ENCODE measurements at places on chromosomes 16 and 17.

GRCh38 chr17:9001559-9001958 lies 19.8 kb upstream of the NTN1 start:
- no peak for DNase-seq

GRCh38 chr16:57589374-57589773 lies 39.1 kb upstream of the ADGRG1 start:
- no peak for DNase-seq

DNA sequence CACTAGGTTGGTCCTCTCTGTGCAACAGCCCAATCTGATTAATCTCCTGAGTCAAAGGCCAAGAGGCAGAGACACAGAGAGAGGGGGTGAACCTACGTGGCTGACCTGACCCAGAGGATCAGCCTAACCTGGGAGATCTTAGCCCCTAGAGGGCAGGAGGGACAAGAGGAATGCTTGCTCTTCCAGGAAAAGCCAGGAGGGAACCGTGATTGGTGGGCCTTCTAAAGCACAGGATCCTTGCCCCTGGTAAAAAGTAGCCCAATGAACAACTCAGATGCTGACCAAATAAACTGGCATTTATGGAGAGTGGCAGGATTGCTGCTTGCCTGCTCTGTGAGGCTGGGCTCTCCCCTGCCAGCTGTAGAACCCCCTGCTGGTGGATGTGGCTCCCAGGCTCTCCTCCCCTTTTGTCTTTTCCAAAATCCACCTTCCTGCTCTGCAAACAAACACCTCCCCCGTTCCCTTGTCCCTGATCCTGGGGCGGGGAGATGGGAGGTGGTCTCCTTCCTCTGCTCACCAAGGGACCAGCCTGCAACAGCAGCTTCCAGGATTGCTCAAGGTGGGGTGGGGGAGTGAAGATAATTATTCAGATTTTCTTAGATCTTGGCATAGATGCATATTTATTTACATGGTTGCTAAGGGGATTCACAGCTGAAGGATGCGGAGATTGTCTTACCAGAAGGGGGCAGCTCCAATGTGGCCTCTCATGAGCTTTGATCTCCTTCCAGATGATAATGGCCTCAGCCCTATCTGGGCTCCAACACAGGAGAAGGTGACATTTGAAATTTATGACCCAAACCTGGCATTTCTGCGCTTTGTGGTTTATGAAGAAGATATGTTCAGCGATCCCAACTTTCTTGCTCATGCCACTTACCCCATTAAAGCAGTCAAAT lies 71.9 kb downstream of the SDR42E1 start:
- no peak for DNase-seq

GRCh38 chr17:57562184-57562698 lies 182.9 kb downstream of the CCDC182 start:
- DNase-seq: no peak

GRCh38 chr16:75460446-75460845 lies 4.0 kb downstream of the TMEM170A start:
- DNase-seq: no peak

GRCh38 chr17:56540836-56541235 lies 52.7 kb upstream of the NOG start:
- DNase-seq: no peak

DNA sequence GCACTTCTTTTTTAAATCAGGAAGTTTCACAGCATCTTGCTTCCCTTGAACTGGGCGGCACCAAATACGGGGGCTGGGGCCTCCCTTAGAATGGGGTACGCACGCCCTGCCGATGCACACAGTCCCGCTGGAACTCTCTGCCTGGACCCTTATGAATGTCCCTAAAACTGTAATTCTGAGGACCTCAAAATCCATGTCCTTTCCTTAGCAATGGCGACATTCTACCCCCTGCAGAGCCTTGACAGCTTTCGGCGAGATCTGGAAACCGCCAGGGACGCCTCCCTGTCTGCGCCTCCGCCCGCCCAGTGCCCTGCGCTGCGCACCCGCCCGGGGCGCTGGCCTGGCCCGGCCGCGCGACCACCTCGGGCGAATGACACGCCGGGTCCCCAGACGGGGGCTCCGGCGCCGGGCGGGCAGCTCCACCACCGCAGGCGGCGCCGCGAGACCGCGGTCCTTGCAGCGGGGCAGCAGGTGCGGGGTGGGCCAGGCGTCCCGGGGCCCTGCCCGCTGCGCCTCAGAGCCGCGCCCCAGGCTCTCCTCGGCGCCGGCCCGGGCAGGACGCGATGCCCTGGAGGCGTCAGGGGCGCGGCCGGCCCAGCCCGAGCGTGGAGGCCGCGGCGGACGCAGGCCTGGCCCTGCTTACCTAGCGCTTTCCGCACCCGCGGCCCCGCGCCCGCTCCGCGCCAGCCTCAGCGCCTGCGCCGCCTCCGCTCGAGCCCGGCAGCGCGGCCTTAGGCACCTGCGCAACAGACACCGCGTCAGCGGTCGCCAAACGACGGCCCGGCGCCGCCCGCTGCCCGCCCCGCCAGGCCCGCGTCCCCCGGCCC lies 548 bp downstream of the HAGH start:
- peak; percentile 77 for DNase-seq

DNA sequence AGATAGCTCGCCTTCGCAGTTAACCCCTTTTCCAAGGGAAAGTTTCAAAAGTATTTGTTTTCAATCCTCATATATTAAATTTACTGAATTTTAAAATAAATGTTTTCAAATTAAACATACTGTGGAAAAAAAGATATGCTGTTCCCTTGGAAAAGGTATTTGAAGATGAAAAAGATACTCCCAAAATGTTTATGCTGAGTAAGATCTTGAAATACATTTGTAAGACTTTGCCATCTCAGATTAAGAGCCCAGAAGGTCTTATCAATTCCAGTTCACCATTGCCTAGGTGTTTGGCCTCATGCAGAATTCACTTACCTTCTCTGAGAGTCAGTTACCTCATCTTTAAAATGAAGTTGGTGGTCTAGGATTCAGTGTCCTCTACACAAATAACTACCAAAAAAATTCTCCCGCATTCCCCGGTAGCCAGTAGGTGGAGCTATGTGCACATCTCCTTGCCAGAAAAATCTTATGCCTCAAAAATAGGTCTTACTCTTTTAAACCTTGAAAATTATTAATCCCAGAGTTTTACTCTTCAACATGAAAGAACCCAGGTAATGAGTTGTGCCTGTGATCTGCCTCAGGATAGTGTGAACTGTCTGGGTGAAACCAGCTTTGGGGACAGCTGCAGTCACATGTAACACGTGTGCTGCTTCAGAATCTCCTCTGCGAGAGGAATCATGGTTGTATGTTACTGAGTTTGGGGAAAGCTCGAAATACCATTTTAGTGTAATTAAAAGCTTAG lies 178.3 kb downstream of the MRTFB start:
- peak; percentile 40 for DNase-seq

GRCh38 chr16:24526701-24527495 lies 12.5 kb upstream of the RBBP6 start:
- no peak for DNase-seq

- peak; percentile 80 for DNase-seq
These were observed 3.3 kb upstream of the HOXB8 start for GRCh38 chr17:48618256-48618896.

DNA sequence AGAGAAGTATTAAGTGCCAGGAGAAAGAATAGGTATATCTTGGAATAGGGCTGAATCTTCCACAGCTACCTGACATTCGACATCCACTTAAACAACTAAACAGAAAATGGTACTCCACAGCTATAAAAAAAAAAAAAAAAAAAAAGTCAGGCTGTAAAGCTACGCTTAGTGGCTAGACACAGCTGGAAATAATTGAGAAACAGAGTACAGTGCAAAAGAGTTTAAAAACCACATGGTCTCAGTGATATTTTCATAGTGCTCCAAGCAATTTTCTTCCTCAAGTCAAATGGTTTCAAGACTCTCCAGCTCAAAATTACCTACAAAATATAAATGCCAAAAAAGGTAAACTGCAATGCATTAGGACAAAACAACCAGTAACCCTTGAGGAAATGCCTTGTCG lies 607.1 kb downstream of the KCNJ2 start:
- DNase-seq: no peak

DNA sequence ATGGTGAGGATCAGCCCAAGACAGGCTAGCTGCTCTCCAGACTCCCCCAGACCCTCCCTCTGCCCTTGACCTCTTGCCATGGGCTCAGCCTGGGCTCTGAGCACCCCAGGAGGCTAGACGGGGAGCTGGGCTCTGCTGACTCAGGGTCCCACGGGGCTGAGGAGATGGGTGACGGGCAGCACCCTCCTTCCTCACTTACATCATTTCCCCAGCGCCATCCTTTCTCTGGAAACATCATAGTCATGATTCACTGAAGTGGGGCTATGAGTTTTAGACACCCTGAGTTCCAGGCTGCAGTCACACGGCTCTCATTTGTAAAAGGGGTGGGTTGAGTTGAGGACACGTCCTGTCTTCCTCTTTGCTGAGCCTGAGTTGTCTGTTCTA lies 3.0 kb upstream of the ITGAX start:
- DNase-seq: no peak

GRCh38 chr17:39069114-39069756 lies 82.2 kb downstream of the PLXDC1 start:
- no peak for DNase-seq

DNA sequence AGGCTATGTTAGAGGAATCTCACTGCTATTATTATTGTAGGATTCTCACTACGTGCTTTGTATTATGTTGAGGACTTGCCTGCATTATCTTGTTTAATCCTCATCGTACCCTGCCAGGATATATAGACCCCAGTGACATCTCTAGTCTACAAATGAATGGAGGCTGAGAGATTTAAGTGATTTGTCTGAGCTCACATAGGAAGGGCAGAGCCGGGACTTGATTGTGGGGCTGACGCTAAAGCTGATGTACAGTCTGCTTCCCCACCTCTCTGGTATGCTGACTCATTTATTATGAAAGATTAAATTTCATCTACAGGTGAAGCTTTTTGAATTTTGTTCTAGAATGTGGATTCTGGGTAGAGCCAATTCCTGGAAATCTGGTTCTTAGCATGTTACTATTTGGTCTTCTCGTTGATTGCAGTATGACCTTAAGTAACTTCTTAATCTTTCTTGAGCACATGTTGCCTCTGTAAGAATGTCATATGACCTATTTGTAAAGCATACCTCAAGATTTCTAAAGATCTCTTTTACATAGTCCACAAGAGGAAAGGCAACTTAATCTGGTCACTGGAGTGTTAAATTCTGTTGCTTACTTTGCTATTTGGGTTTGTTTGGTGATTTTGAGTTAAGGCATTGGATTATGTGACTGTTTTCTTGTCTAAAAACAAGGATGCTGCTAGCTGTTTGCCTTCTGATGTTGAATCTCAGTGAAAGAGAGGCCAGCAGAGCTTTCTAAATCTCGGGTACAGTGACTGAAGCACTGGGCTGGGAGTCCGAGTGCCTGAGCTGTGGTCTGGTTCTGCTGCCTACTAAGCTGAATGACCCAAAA lies 12.4 kb downstream of the METTL9 start:
- no peak for DNase-seq

DNA sequence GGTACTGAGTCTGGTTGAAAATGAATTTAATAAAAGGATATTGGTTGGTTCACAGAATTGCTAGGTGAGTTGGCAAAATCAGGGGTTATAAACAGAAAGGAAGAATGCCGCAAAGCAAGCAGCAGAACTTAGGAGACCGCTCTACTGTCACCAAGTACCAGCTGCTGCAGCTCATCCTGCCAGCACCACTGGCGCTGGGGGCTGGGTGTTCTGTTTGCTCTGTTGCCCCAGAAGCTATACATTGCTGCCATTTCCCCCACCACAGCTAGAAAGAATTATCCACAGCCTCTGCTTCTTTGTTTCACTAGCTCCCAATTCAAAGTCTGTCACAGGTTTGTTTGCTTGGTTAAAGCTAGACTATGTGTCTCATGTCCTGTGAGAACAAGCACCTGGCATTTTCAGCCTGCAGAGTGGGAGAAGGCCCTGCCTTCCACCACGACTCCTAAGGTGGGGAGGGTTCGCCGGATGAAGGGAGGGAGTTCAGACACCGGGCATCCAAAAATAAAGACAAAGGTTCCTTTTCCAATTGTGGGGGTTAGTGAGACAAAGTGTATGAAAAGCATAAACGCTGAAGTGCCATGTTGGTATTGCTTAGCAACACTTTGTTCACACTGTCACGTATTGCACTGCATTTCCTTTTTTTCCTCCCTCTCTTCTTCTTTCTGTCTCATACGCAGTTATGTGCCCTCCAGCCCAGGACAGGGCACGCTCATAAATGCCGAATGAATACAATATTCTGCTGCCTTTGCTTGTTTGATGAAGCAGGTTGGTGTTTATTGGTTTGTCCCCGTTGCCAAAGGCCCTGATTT lies 9.6 kb upstream of the CPD start:
- no peak for DNase-seq

DNA sequence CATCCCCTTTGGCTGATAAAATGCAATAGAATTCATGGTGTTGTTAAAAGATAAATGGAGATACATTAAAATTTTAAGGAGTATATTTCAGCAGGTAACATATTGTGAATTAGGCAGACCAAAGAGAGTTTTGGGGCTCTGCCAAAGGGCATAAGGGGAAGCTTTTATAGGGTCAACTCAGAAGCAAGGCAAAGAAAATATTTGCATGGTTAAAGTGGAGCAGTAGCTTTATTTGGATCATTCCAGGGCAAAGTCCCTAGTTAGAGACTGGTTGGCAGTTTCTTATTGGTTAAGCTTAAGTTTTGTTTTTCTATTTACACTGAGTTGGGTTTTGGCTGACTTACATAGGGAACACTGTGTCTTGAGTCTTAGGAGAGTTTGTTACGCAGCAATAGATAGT lies 75.1 kb upstream of the CA10 start:
- DNase-seq: no peak

DNA sequence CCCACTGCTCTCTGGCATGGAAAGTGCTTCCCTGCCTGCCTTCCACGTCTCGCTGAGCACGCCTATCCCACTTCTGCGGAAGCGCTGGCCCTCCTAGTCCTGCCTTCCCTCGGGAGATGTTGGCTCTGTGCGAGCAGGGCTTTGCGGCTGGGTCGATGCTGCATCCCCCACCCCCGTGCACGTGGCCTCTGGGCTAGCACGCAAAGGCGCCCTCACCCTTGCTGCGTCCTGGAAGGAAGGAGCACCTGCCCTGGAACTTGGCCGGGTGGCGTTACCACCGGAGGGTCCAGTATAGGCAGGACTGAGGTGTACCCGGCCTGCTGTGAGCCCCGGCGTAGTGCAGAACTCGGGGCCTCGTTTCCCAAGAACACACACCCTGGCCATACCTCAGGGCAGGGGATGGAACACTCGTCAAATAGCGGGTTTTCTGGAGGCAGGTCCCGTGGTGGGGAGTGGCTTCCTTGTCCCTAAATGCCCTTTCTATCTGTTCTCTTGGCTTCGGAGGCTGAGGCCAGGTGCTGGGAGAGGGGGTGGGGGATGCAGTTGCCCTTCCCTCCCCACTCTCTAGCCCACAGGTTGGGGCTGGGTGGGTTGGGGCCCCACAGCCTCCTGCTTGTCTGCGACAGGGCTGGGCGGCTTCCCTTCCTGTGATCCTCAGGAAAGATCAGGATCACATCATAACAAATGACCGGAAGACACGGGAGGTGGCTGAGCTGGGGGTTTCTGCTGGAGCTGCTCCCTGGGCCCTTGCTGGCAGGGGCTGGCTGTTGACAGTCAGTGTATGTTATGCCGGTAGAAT lies 17.4 kb downstream of the BAIAP2 start:
- DNase-seq: no peak

DNA sequence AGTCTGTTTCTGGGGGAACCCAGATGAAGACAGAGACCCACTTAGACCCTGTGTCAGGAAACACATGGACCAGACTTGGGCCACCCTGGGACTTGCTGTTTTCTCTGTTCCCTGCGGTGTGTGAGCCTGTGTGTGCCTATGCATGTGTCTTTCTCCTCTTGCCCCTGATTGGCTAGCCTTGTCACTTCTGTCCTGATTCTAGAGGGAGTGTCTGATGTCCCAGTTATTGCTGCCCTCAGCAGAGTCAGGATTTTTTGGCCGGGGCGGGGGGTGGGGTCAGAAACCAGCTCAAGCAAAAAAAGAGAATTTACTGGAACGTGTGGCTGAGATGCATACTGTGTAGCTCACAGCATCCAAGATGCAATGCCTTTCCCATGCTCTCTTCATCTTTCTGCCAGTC lies 30.5 kb downstream of the PLCG2 start:
- no peak for DNase-seq

Data from activated naive CD4-positive, alpha-beta T cell treated with anti-CD3 and anti-CD28 coated beads, Interleukin-2, amount 50 U/mL, for 16 hours (primary cell).